LHCN-M2 (cell line): ENCODE measurements at places on chromosomes 7 and 10. TPM values are rescaled to one million over a fixed set of nuclear protein-coding genes. Genes with fewer than 3 reads are reported as not detected.
A peak's percentile ranks its signal among the peaks of the same experiment; 100 is the strongest.

Gene ADAM22
- 0.17 and 0.19 TPM in 2 replicates for total RNA-seq

GRCh38 chr10:72276421-72277339, 3.0 kb downstream of the DDIT4 start:
- DNase-seq = peak; percentile 85

- DNase-seq = no peak
Measured at GRCh38 chr10:101513733-101514132, 74.3 kb downstream of the POLL start.

- no peak for DNase-seq
Measured at GRCh38 chr7:88090671-88091070, 129.2 kb downstream of the SRI start.

- DNase-seq = peak; percentile 82
Measured at GRCh38 chr7:96952974-96953391, 52.4 kb upstream of the DLX6 start.

DNA sequence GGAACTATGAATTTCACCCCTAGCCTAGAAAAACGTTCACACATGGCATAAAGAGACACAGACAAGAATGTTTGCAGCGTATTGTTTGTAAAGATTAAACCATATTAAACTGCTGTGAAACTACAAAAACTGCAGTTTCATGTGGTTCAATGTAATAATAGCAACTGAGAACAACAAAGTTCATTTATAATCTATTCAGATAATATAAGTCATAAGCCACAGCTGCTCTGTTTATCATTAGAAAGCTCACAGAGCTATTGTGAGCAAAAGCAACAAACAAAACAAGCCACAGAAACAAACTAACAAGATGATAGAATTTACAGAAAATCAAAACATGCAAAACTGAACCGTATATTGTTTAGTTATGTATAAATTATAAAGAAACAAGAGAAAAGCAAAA, 113.5 kb downstream of the AHR start:
- DNase-seq = no peak

DNA sequence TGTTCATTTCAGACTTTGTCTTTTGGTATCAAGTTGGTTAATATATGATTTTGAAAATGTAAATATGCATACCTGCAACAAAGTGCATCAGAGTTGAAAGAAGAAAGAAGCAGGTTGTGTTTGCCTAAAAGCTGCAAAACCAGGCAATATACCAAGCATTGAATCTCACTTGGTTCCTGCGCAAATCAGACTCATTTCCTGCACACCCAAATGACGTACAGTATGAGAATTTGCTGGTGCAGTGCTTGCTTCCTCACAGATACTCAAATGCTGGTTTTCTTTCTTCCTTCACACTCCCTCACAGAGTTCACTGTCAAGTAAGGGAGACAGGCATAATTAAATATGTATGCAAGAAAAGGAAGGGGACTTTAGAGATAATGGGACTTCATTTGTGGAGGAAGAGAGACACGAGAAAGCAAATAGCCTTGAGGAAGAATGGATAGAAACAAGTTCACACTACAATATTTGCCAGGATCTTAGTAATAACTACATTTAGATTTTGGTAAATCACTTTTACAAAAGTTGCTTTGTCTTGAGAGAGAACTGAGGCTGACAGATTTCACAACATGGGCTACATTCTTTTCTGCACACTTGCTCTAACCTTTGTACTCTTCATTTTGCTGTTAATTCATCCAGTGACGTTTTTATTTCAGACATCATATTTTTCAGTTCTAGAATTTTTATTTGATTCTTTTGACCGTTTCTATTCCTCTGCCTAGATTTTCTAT, 56.9 kb upstream of the AOAH start:
- no peak for DNase-seq

GRCh38 chr7:69598487-69599285, 411 bp downstream of the AUTS2 start:
- DNase-seq = no peak

- no peak for DNase-seq
Measured at GRCh38 chr10:33382921-33383713, 48.6 kb upstream of the NRP1 start.

DNA sequence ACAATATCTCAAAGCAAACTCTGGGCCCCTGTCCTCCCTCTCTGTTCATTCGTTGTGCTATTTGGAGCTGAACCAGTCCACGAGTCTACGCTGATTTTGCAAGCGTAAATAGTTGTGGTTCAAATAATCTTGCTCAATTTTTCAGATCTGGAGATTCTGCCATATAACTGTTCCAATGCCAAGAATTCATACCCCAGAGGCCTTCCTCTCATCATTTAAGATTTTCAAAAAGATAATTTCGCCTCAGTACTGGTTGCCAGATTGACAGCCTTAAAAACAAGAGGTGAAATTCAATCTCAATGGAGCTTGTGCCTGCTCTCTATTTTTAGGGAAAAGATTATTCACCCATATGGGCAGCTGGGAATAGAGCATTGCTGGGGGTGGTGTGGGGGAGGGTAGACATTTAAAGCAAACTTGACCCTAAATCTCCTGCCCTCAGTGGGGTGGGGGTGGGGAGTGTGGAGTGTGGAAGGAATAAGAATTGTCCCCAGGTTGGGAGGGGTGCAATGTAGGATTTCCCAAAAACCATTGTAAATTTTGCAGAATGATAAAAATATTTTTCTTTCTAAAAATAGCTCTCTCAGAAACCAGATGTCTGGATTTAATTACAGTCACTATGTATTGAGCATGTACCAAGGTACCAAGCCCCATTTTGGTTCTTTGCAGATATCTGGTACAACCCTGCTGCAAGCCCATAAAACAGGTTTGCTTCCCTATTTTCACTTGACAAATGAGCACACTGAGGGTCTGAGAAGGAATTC, 104.7 kb upstream of the EEPD1 start:
- DNase-seq = peak; percentile 88
